Upper lobe of left lung (tissue), 6 donors: ENCODE measurements at places on chromosomes 2 and 18.

GRCh38 chr2:63692002-63692606, 103.3 kb downstream of the MDH1 start:
- no peak overlapping the region for H3K4me3 ChIP-seq
- H3K4me1 ChIP-seq: no peaks in the 10 kb centered on the region
- no peak overlapping the region for H3K27ac ChIP-seq
- no peaks in the 10 kb centered on the region for H3K36me3 ChIP-seq

DNA sequence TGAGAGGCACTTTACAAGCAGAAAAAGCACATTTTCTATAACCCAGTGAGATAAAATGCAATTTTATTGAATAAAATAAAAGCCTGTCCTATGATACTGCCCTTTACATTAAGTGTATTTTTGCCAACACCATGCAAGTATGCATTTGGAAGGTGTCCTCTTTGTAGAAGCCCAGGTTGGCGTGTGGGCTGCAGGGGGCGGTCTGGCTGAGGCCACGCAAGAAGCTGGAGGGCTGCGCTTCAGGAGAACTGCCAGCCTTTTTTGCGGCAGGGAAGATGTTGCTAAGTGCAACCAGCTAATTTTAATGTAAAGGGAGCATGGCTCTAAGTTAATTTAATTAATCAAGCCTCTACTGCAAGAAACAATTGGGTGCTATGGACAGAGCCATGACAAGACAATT, 562.8 kb upstream of the SALL3 start:
- H3K4me1 ChIP-seq: no peaks in the 10 kb centered on the region
- H3K36me3 ChIP-seq: no peaks in the 10 kb centered on the region
- no peaks in the 10 kb centered on the region for H3K27me3 ChIP-seq
- DNase-seq: no peak

DNA sequence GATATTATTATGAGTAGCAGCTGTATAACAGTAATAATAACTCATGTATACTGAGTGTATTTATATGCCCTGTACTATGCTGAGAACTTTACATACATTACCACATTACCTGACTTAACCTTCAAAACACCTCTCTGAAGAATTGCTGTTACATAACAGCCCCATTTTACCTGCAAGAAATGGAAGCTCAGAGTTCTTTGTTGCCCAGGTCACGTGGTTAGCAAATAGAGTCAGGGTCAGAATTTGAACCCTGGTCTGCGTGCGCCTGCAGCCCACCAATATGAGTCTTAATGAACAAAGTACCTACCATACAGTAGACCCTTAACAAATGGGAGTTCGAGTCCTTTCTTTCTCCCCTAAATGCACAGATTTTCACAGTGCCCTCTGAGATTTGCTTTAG, 101.9 kb downstream of the MCFD2 start:
- DNase-seq: no peak
- H3K27me3 ChIP-seq: no peaks in the 10 kb centered on the region
- H3K27ac ChIP-seq: peak overlapping the region; percentile 64
- H3K4me3 ChIP-seq: no peak overlapping the region
- H3K4me1 ChIP-seq: peaks cover 32% of the 10 kb centered on the region

DNA sequence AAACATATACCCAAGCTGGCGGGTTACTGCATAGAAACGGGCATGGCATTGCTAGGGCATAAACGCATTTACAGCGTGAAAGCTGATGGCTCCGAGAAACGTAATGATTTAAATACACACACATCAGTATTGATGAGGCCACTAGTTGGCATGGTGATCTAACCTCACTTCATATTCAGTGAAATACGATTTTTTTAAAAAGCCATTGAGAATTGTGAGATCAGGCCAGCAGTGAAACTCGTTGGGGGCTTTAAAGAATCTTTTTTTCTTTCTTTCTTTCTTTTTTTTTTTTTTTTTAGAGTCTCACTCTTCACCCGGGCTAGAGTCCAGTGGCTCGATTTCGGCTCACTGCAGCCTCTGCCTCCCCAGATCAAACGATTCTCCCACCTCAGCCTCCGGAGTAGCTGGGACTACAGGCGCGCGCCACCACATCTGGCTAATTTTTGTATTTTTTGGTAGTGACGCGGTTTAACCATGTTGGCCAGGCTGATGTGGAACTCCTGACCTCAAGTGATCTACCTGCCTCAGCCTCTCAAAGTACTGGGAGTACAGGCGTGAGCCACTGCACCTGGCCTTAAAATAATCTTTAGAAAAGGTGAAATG, 2.4 kb upstream of the SMAD7 start:
- peak overlapping the region; percentile 95 for H3K27ac ChIP-seq
- DNase-seq: no peak

DNA sequence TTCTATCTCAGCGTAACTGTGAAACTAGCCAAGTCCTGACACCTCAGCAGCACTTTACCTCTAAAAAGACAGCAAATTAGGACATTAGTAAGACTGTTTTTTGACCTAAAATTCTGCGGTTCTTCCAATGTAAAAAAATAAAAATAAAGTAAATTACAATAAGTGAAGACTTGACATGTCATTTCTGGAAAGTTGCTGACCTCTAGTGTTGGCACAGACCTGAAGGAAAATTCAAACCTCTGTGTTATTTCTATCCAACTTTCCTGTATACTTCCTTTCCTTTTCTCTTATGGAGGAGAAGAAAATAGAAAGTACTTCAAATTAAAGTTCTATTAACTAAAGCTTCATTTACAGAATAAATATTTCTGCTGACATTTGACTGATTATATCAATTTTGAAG, 110.6 kb downstream of the TMEM182 start:
- H3K36me3 ChIP-seq: no peaks in the 10 kb centered on the region
- no peaks in the 10 kb centered on the region for H3K4me1 ChIP-seq
- no peak overlapping the region for H3K4me3 ChIP-seq

GRCh38 chr18:3283908-3284307, 22.0 kb downstream of the MYL12B start:
- H3K4me1 ChIP-seq: peaks cover 8% of the 10 kb centered on the region
- no peaks in the 10 kb centered on the region for H3K27me3 ChIP-seq
- no peaks in the 10 kb centered on the region for H3K36me3 ChIP-seq
- no peak overlapping the region for H3K4me3 ChIP-seq
- no peak for DNase-seq

DNA sequence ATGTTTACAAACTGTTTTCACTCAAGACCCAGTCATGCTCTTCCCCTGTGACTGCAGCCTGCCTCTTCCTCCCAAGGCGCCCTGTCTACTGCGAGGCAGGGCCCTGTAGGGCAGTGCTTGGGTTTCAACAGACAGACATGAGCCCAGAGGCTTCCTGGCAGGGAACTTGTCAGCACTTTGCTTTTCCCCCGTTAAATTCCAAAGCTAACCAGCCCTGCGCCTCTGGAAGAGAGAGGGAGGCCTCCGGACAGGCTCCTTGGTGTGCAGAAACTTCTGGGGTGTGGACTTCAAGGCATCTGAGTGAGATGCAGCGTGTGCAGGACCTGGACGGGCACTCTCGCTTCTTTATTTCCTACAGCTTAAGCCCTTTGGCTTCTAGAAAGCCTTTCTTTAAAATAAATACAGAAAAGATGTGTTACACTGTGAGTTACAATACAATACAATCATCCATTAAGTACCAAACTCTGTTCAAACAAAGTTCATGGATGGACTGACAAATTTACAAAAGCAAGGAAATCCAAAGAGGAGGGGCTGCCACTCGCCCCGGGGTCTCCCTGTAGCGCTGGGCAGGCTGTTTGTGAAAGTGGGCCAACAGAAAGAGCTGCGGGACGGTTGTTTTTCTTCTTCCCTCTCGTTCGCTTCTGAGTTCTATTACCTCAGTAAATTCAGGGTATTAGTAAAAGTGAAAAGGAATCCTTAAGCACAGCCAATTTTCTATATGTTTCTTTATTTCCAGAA, 8.8 kb upstream of the ZNF516 start:
- no peak overlapping the region for H3K4me3 ChIP-seq
- no peaks in the 10 kb centered on the region for H3K36me3 ChIP-seq
- DNase-seq: peak; percentile 61
- H3K4me1 ChIP-seq: no peaks in the 10 kb centered on the region
- no peaks in the 10 kb centered on the region for H3K27me3 ChIP-seq

DNA sequence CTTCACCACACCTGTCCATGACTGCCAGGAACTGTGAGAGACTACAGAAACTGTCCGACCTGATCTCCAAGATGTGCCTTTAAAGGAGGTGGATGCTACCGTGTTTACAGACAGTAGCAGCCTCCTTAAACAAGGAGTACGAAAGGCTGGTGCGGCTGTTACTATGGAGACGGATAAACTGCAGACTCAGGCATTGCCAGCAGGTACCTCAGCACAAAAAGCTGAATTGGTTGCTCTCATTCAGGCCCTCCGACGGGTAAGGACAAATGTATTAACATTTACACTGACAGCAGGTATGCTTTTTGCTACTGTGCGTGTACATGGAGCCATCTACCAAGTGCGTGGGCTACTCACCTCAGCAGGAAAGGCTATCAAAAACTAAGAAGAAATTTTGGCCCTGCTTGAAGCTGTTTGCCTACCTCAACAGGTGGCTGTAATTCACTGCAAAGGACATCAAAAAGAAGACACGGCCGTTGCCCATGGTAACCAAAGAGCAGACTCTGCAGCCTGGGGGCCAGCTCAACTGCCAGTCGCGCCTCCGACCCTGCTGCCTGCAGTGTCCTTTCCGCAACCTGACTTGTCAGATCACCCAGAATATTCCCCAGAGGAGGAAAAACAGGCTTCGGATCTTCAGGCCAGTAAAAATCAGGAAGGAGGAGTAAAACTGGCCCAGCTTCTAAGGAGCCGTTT, 30.9 kb downstream of the SKA1 start:
- no peaks in the 10 kb centered on the region for H3K27me3 ChIP-seq
- no peak overlapping the region for H3K27ac ChIP-seq
- DNase-seq: no peak
- H3K4me3 ChIP-seq: no peak overlapping the region
- H3K4me1 ChIP-seq: no peaks in the 10 kb centered on the region

- H3K36me3 ChIP-seq: no peaks in the 10 kb centered on the region
- H3K4me3 ChIP-seq: no peak overlapping the region
- no peak overlapping the region for H3K27ac ChIP-seq
- no peak for DNase-seq
- no peaks in the 10 kb centered on the region for H3K27me3 ChIP-seq
- peaks cover 30% of the 10 kb centered on the region for H3K4me1 ChIP-seq
Measured at GRCh38 chr2:207122651-207123334, 43.0 kb downstream of the KLF7 start.

GRCh38 chr2:36486521-36487044, 111.4 kb downstream of the FEZ2 start:
- no peak for DNase-seq
- H3K27me3 ChIP-seq: no peaks in the 10 kb centered on the region
- H3K4me3 ChIP-seq: no peak overlapping the region
- peaks cover 24% of the 10 kb centered on the region for H3K4me1 ChIP-seq

- peaks cover 38% of the 10 kb centered on the region for H3K4me1 ChIP-seq
- H3K27me3 ChIP-seq: no peaks in the 10 kb centered on the region
- peak overlapping the region; percentile 81 for H3K27ac ChIP-seq
- DNase-seq: peak; percentile 77
- peak overlapping the region; percentile 39 for H3K4me3 ChIP-seq
Measured at GRCh38 chr2:66577321-66578053, 142.6 kb downstream of the MEIS1 start.

DNA sequence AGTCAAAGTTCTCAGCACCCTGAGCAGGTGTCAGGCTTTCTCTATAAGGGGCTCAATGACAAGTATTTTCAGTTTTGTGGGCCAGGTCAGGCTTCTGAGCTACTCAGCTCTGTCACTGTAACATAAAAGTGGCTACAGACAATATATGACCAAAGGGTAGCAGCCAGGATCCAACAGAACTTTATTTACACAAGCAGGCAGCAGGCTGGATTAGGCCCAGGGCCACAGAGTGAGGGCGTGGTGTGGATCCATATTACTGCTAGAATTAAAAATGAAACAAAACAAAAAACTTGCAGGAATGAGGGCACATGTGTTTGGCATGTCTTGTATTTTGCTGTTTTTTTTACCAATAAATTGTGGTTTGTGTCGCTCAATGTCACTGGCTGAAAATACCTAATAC, 143.7 kb downstream of the EIPR1 start:
- H3K27ac ChIP-seq: no peak overlapping the region
- DNase-seq: no peak
- H3K36me3 ChIP-seq: no peaks in the 10 kb centered on the region

DNA sequence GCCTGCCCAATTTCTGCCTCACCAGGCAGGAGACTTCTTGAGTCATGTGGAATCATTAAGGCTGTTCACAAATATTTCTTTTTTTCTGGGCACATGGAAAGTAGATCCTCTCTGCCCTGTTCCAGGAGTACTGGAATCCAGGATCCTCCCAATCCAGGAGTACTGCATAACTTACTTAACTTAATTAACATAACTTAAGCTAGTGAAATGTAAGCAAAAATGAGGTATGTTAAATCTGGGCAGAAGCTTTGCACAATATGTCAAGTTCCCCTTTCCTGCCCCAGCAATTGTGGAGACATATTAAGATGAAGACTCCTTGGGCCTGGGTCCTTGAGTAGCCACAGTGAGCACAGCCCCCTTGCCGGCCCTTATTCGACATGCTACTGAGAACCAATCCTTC, 3.2 kb downstream of the CD207 start:
- H3K4me1 ChIP-seq: no peaks in the 10 kb centered on the region
- H3K36me3 ChIP-seq: no peaks in the 10 kb centered on the region
- no peak for DNase-seq
- no peak overlapping the region for H3K4me3 ChIP-seq

GRCh38 chr2:64463781-64464180, 9.8 kb downstream of the LGALSL start:
- H3K36me3 ChIP-seq: peaks cover 11% of the 10 kb centered on the region
- no peak for DNase-seq
- H3K4me3 ChIP-seq: no peak overlapping the region
- no peaks in the 10 kb centered on the region for H3K27me3 ChIP-seq

- H3K27me3 ChIP-seq: no peaks in the 10 kb centered on the region
- peaks cover 22% of the 10 kb centered on the region for H3K36me3 ChIP-seq
- DNase-seq: no peak
Measured at GRCh38 chr2:241739651-241740050, 5.2 kb downstream of the D2HGDH start.

DNA sequence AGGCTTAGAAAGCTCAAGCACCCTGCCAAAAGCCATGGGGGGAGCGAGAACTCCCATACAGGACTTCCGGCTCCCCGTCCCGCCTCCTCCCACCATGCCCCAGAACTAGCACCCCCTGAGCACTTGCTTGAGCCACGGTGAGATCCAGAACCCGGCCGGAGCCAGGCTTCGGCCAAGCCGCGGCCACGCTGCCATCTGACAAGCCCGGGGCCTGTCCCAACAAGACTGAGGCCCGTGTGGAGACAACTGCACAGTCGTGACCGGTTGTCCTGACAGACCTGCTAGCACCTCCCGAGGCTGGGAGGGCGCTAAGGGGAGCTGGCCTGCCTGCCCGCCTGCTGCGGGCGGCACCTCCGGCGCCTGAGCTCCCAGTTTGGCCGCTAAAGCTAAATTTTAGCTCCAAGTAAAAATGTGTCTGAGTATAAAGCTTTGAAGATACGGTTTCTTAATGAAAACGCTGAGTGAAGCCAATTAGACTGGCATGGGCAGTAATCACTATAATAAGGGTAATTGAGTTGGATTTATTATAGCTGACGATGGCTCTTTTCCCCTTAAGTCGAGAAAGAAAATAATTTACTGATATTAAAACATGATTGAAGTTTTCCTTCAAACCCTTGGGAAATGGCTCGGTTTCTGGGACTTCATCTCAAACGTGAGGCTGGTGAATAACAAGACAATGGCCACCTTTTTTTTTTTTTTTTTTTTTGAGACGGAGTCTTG, 78.3 kb upstream of the ODC1 start:
- H3K36me3 ChIP-seq: no peaks in the 10 kb centered on the region
- H3K4me3 ChIP-seq: no peak overlapping the region
- no peaks in the 10 kb centered on the region for H3K27me3 ChIP-seq
- no peak for DNase-seq
